Activated naive CD4-positive, alpha-beta T cell treated with anti-CD3 and anti-CD28 coated beads, Interleukin-2, amount 50 U/mL, for 72 hours (primary cell): ENCODE measurements at places on chromosomes 5 and 9. TPM values are rescaled to one million over a fixed set of nuclear protein-coding genes. Genes with fewer than 3 reads are reported as not detected.

The POLK gene
- total RNA-seq: 44.7 TPM

The CDC20B gene
- not detected for total RNA-seq

The FOXD4L5 gene
- total RNA-seq: 0.16 TPM

The NIM1K gene
- 2.3 TPM for total RNA-seq

The SNAPC4 gene
- total RNA-seq: 12.5 TPM

GRCh38 chr9:115913696-115914095 is 239.9 kb upstream of the PAPPA start:
- no peak for DNase-seq

- no peak for DNase-seq
Observed at GRCh38 chr9:136292591-136293448, 11.1 kb downstream of the CCDC187 start.

DNA sequence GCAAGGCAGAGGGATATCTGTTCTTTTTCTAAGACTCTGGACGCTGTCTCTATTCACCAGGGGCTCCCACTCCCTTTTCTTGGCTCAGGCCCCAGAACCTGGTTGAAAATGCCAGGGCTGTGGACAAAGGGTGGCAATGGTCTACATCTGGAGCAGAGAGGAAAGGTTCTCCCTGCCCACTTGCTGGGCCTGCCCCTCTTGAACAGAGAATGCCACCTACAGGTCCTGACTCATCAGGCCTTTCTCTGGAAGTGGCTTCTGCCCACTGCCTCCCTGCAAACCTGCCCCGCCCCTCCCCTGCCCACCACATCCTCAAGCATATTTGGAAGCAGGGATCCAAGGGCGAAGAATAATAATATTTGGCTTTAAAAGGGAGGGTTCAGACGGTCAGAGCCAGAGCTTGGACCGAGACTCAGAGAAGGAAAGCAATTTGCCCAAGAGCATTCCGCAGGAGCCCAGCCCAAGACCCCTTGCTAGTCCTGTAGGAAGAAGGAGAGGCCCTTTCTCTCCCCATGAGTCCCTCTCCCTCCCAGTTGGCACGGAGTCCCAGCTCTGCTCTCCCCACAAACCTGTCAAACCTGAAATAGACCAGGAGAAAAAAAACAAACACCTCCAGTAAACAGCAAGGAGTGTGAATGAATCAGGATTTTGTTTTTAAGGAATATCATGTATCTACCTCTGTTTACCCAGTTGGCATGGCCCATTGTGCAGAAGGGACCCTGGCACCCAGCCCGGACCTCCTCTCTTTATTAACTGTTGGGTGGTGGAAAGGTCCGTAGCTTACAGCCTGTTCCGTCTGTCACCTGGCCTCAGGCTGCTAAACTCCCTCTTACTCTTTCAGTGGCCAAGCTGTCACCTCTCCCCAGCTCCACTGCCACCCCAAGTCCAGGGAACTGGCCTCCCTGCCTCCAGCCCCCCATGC is 37.7 kb upstream of the STXBP1 start:
- DNase-seq: no peak

DNA sequence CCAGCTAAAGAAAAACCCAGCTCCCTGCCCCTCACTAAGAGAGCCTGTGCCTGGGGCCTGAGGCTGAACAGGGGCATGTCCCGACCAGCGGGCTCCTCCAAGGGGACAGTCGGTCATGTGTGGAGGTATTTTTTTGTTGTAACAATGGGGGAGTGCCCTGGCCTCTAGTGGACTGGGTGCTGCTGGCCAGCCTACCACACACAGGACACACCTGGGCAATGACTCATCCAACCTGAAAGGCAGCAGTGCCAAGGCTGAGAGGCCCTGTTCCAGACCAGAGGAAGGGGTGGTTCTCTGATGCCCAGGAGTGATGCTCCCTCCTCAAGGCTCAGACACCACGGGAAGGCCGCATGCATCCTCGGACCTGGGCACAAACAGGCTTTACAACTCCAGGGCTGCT is 181.5 kb downstream of the OLFM1 start:
- no peak for DNase-seq

- no peak for DNase-seq
Observed at GRCh38 chr5:150764530-150764929, 5.7 kb upstream of the DCTN4 start.

DNA sequence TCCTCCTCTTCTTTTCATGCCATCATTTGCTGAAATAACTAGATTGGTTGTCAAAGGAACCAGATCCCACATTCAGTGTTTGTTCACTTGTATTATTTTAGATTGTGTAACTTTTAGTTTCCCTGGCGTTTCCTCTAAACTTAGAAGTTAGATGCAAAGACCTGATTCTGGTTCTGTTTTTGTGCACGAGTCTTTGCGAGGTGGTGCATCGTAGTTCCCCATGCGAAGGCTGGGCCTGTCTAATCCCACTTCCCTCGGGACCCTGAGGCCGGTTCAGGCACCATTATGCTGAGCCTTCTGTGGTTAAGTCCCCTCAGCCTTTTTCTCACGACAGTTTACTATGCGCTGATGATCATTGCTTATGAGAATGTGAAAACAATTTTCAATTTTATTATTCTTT is 219.1 kb upstream of the OTULINL start:
- DNase-seq: no peak

- DNase-seq: no peak
Observed at GRCh38 chr5:10328323-10328722, 20.6 kb upstream of the CMBL start.

- no peak for DNase-seq
Observed at GRCh38 chr9:13450723-13451122, 171.2 kb upstream of the MPDZ start.
